GM19239 (cell line): ENCODE measurements at places on chromosomes 7 and 10.

DNA sequence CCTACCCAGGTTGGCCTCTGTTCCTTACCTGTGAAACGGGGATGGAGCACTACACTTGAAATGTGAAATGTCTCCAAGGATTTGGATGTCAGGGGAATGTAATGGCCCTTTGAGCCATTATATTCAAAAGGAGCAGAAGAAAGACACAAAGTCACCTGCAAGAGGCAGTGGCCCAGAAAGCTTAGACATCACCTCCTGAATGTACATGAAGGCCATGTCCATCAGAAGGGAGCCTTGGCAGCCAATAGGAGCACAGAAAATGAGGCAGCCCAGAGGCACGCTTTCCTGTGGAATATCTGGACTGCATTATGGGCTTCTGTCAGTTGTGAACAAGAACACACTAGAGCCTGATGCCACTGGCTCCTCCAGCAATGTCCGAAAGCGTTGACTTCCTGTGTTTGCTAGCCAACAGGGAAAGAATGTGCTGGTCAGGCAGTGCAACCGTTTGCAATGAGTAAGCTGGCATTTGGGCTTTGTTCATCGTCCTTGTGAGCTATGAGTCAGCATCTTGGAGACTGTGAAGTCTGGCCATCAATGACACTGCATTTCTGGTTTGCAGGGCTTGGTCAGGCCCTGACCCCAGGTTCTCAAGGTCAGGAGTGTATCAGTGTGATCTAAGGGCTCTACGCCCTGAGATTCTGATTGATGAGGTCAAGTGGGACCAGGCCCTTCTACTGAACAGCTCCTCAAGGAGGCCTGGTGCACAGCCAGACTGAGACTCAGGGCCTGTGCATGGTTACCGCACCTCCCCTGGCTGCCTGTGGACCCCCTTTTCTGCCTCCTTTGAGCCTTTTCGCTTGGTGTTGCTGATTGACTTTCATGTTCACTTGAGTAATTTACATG lies 222.4 kb downstream of the RPS24 start:
- DNase-seq: no peak

DNA sequence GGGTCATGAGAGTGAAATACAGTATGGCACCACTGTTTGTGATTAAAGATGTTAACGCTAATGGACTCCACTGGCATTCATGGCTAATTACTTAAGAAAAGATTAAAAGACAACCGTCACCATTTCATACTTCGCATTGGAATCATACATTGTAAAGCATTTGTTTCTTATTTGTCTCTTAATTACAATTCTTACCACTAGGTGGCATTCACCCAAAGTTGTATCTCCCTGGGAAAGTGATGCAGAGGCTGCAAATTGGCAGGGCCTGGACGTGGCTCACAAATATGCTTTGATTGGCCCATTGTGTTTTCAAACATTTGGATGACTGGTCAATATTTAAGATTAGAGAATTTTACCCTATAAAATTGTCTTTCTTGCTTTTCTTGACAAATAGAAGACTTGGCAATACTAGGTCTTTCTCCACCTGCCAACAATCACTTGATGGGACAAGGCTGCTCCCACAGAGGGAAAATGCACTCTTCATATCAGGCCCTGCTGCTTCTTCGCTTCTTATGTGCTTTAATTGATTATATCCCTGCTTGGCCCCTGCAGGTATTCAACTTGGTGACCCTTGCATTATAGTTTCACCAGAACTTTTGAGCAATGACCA lies 72.1 kb upstream of the STARD3NL start:
- DNase-seq: peak; percentile 18

GRCh38 chr10:77068969-77069368 lies 568.6 kb downstream of the KCNMA1 start:
- no peak for DNase-seq

DNA sequence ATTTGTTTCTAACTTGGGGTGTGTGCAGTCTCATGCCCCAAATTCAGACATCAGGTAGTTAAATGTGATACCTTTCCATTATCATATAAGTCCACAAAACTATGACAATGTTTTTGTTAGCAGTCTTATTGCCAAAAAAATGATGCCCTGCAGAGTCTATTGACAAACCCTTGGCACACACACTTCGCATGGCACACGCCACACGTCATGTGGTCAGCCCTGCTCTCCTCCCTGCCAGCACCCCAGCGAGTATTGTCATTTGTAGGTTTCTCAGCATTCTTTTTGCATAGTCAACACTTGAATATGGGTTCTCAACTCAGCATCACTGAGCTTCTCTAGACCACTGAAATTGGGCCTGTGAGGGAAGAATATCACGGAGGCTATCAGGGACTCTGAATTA lies 356.0 kb downstream of the INHBA start:
- DNase-seq: no peak

- DNase-seq: no peak
Observed at GRCh38 chr7:136312592-136312991, 335.4 kb upstream of the MTPN start.

DNA sequence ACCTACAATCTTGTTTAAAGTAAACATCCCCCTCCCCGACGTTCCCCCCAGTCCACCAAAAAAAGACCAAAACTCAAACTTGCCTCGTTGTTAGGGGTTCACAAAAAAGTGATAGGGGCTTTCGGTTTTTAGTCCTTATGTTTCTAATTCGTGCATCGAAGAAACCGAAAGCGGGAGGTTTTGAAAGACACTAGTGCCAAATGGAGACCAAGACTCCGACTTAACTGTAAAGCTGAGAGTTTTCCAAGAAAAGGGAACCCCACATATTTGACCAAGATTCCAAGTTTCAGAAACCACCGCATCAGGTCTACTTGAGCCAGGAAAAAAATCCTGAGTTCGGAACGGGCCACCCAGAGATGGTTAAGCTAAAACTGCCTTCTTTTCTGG lies 534 bp downstream of the PSMA2 start:
- DNase-seq: no peak

DNA sequence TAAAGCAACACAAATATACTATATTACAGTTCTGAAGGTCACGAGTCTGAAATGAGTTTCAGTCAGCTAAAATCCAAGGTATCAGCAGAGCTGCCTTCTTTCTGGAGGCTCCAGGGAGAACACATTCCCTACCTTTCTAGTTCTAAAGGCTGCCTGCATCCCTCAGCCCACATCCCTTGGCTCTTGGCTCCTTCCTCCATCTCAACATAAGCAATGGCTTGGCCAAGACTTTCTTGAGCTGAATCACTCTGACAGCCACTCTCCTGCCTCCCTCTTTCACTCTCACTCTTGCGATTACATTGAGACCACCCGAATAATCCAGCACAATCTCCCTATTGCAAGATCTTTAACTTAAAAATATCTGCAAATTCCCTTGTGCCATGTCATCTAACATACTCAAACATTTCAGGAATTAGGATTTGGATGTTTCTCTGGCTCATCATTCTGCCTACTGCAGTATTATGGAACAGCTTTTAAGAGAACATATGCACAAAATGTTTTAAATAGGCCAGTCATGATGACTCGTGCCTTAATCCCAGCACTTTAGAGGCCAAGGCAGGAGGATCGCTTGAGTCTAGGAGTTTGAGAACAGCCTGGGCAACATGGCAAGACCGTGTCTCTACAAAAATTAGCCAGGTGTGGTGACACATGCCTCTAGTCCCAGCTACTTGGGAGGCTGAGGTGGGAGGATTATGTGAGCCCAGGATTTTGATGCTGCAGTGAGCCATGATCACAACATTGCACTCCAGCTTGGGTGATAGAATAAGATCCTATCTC lies 144.2 kb upstream of the VSTM2A start:
- no peak for DNase-seq

DNA sequence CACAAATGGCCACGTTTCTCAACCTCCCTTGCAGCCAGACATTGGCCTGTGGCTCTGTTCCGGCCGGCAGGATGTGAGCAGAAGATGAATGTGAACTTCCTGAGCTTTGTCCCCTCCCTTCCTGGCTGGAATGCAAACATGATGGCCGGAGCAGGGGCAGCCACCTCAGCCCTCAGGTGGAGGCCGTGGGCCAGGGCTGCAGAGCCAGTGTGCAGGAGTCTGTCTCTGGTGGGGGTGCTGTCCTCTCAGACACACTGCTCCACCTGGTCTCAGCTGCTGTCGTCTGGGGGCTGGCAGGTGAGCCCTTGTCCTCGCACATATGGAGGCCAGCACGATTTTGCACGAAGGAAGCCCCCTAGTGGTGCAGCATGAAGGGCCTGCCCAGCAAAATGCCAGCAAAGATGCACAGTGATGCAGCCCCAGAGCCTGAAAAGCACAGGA lies 25.3 kb upstream of the PWWP2B start:
- no peak for DNase-seq

DNA sequence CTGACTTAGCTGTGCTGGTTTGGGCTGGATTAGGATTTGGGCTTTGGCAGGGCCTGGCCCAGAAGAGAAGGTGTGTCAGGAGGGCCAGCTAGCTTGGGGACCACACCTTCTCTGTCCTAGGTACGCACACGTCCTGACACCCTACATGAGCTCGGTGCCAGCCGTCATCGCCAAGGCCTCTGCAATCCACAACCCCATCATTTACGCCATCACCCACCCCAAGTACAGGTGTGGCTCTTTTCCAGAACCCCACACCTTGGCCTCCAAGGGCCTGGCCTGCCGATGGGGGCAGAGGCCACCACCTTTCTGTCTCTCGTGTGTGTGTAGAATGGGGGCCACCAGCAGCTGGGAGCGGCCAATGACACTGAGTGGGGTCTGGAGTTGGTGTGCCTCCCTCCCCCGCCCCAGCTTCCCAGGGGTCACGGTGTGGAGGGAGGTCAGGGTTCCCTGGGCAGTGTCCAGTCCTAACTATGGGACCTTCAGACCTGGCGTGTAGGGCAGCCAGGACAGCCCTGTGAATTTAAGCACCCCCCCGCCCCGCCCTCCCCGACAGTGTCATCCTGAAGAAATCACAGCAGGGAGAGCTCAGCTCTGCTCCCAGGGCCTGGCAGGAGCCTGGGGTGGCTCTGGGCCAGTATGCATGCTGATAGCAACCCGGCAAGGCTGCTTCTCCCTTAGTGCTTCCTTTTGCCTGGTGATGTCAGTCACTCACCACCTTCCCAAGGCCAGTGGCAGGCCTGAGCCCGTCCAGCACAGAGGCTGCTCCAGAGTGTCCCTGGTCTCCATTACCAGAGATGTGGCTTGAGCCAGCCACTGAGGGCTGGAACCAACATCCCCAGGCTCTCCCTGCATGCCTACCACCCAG lies 6.9 kb upstream of the LDB3 start:
- DNase-seq: no peak

DNA sequence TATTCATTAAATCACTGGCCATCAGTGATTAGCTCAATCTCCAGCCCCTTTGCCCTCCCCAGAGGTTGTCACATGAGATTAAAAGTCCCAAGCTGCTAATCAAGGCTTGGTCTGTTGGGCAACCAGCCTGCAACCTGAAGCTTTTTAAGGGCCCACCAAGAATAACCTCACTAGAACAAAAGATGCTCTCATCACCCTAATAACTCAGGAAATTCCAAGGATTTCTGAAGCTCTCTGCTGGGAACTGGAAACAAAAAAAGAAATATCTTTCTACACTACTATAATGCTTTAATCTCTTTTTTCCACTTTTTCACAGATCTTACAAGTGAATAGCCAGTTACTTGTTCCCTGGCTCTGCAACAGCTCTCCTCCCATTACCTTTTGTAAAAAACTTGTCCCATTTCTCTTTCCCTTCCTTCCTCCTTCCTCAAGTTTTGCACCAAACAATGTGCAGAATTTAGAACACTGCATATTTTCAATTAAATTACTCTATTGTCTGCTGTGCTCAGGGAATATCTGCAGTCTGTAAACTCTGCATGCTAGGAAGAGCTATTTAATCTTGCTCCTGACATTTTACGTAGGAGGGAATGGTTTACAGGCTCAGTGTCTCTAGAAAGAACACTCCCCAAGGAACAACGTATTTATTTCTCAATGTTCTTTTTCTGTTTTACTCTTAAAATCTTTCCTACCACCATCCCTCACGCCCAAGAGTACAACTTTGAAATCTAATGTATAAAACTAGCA lies 169.1 kb downstream of the IMMP2L start:
- no peak for DNase-seq

DNA sequence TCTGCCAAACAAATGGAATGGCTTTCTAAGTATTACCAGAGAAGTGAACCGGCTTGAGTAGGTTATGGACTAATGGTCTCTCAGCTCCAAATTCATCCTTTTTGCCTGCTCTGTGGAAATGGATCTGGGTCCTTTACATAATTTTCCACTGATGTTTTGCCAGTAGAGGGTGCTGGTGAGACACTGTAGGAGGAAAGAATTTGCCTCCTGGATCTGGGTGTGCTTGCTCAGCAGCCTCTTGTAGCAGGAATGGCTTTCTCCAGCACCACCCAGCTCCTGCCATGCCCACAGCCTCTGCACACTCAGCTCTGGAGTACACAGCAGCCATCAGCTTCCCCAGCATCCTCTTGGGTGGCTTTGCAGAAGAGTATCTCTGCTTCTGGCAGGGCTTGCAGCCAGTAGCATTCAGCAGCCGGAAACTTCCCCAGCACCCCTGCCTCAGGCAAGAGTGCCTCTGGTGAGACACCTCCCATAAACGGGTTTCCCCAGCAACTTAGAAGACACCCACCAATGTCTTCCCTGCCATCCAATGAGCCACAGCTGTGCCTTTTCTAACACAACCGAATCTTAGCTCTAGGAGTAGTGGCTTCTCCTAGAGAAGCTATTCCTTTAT lies 235.0 kb upstream of the PLPP4 start:
- DNase-seq: peak; percentile 36
